ENCODE measurements at places on chromosomes 7 and 10.

DNA sequence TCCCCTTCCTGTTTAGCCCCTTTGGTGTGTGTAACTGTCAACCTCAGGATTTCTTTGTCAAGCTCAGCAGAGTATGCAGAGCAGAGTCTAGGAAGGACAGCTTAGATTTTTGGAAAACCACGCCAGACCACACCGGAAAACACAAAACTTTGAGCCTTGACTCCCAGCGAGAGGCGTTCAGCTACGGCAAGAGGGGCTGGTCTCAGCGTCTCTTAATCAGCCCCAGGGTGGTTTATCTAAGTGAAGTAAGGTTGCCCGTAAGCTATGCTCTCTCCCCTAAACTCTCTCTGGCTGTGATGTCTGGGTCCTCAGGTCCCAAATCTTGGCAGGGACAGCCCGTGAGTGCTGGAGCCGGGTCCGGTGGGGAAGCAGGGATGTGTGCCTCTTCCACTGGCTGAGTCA is 230.9 kb downstream of the KLF6 start:
- no peak for DNase-seq

GRCh38 chr10:121574519-121575166 is 23.6 kb downstream of the FGFR2 start:
- DNase-seq, result no peak

DNA sequence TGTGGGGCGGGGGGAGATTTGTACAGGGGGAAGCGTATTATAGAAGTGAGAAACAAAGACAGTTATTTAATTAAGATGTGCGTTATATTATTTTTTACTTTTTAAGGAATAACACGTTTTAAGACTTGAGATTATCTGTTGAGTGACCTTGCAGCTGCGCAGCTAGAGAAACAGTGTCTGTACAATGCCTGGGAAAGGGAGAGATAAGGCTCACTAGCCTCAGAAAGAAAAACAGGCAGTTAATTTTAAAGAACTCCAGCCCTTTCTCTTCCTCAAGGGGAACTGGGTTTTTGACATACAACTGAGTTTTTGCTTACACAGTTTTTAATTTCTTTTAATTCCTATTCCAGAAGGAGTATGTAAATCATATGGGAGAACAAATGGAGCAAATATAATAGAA is 50.7 kb downstream of the LMBR1 start:
- DNase-seq, result no peak

GRCh38 chr10:108877095-108877561 is 1046.2 kb downstream of the XPNPEP1 start:
- no peak for DNase-seq

GRCh38 chr7:128075242-128076095 is 44.2 kb upstream of the LRRC4 start:
- DNase-seq, result no peak

- no peak for DNase-seq
Observed at GRCh38 chr7:116478834-116479233, 20.7 kb upstream of the CAV2 start.

DNA sequence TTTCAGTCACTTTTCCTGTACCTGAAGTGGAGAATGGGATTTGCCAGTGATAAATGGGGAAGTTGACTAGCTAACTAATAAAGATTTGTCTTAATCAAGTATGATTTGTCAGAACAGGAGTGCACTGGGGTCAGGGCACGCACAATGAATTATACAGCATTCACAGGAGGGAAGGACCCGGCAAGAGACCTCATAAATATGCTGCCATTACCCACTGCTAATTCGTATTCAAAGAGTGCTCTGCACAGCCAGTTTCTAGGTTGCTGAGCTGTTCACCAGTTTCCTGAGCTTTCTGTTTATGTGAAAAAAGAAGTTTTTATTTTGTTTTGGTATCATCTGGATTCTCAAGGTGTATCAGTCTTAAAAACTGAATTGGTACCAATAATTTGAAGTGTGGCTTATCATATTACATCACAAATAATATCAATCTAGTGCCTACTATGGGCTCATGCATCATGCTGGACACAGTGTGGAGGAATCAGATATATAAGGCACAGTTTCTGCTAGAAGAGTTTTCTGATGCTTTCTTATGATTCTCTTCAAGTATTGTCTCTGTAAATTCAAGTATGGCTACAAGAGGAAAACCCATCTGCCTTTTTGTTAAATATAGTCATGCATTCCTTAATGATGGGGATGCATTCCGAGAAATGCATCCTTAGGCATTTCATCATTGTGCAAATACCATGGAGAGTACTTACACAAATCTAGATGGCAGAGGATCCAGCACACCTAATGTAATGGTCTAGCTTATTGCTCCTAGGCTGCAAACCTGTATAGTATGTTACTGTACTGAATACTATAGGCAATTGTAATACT is 202.2 kb downstream of the VTI1A start:
- no peak for DNase-seq

DNA sequence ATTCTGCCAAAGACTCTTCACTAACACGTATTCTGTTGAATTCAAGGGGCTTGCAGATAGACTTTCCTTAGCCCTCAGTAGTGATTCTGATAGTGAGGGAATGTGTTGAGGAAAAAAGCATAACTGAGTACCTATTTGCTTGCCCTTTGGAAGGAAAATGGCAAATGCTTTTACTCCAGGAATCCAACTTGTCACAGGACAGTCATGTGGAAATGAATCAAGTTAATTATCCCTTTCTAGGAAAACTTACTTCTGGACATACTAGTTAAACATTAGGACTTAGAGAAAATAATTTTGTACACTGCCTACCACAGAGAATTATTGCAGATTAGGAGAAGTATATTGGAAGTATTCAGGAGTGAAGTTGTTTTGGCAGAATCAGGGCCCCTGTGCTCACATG is 148.9 kb upstream of the SLC13A1 start:
- DNase-seq, result no peak

DNA sequence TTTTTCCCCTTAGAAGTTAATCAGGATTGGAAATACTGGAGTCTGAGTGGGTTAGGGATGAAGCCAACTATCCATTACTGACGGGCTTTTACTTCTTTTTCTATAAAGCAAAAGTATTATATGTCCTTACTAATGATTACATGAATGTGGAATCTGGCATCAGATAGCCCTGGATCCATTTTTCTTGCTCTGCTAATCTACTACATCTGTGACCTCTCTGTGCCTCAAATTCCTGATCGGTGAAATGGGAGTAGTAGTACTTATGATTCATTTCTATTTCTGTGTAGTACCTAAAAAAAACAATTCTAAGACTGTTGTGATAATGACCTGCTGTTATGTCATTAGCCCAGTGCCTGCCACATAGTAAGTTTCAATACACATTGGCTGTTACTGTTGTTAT is 621.6 kb downstream of the SORCS3 start:
- no peak for DNase-seq

DNA sequence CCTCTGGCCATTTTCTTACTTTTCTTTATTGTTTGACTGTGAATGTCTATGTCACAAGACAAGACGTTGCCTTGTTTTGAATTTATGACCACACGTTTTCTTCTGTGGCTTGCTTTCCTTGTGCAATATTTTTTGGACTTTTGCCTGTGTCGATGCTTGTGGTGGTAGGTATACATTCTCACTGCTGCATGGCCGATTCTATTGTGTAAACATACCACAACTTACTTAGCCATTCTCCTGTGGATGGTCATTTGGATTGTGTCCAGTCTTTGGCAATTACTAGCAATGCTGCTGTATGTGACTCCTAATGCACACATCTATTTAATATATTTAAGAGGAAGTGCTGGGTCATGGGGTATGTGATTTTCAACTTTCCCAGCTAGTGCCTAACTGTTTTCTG is 18.0 kb upstream of the DLG5 start:
- DNase-seq, result no peak

DNA sequence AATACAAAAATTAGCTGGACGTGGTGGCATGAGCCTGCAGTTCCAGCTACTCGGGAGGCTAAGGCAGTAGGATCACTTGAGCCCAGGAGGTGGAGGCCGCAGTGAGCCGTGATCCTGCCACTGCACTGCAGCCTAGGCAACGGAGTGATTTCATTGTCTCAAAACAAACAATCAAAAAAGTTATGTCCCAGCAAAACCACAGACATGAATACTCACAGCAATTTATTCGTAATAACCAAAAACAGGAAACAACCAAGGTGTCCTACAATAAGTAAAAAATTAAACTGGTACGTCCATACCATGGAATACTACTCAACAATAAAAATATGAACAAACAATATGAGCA is 11.6 kb upstream of the CYTH3 start:
- DNase-seq, result no peak

- DNase-seq, result no peak
Observed at GRCh38 chr7:48176356-48176893, 5.2 kb downstream of the ABCA13 start.

DNA sequence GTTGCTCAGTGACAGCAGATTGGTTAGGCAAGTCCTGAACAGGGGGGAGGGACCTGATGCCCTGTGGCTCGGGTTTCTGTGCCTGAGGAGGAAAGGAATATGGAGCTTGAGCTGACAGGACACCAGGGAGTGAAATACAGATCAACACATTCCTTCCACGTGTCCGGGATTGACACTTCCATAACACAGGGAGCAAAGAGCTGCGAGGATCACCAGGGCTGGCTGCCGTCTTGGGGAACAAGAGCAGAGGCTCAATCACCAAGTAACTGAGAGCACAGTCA is 36.7 kb upstream of the EFCAB10 start:
- no peak for DNase-seq

DNA sequence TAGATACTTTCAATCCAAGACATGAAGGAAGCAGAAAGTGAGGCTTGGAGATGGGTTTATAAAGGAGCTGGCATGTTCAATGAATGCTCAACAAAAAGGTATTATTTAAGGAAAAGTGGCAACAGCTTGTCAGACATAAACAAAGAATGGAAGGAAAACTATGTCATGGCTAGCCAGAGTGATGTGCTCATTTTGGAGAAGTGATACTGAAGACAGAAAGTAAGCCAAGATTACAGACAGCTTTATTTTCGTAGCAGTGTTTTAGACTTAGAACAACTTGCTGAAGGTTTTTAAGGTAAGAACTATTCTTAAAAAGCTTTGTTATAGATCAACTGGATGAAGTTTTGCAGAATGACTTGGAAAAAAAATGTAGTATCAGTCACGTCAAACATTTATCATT is 160.5 kb upstream of the FERD3L start:
- DNase-seq, result no peak

- no peak for DNase-seq
Observed at GRCh38 chr10:125708971-125709503, 10.5 kb upstream of the EDRF1 start.

All from GOT3 (cell line).